Effector memory CD8-positive, alpha-beta T cell (primary cell): ENCODE measurements at places on chromosomes 7 and 10.

GRCh38 chr10:61655335-61655851, 7.3 kb upstream of the CABCOCO1 start:
- no peak for DNase-seq

GRCh38 chr7:148527717-148528168, 62.8 kb upstream of the C7orf33 start:
- peak; percentile 81 for DNase-seq

DNA sequence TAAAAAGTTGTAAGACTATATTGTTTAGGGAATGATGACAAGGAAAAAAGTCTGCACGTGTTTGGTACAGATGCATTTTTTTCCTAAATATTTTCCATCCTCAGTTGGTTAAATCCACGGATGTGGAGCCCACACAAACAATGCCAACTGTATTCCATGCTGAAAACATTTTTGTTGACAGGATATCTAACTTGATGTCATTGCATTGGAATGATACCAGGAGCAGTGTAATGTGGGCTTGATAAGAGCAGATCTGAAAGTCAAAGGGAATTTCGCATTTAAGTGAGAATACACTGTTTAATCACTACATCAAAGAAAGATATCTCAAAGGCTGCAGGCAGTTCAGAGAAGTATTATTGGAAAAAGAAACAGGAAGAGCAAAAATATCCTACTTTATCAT, 49.5 kb upstream of the TMEM140 start:
- DNase-seq, result no peak

DNA sequence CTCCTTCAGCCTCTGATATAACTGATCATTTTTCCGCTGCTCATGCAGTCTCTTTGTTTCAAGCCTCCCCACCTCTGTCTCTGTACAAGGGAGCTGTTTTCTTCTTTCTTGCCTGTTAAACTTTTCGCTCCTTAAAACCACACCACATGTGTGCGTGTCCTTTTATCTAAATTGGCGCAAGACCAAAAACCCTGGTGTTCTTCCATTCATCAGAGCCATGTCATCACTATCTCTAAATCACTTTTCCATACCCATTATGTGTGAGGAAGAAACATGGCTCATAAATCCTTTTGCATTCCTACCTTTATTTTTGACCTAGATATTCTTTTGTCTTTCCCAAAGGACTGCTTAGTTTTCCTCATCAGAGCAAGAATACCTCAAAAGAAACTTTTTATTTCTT, 239.0 kb upstream of the IMMP2L start:
- DNase-seq, result no peak

DNA sequence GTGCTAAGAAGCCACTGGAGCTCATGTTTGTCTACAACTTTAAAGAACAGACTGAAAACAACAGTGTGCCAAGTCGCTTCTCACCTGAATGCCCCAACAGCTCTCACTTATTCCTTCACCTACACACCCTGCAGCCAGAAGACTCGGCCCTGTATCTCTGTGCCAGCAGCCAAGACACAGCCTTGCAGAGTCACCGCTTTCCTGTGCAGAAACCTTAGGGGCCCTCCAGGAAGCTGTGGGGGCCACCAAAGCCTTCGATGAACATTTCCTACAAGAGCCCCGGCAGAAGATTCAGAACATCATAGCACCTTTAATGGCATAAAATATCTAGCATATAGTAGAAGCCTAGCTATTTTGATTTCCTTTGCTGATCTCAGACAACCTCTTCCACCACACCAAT, 88.0 kb upstream of the PRSS58 start:
- peak; percentile 13 for DNase-seq

GRCh38 chr7:142808461-142808801, 37.7 kb downstream of the PRSS2 start:
- no peak for DNase-seq

- no peak for DNase-seq
Observed at GRCh38 chr10:5614155-5614721, 52.2 kb downstream of the ASB13 start.

DNA sequence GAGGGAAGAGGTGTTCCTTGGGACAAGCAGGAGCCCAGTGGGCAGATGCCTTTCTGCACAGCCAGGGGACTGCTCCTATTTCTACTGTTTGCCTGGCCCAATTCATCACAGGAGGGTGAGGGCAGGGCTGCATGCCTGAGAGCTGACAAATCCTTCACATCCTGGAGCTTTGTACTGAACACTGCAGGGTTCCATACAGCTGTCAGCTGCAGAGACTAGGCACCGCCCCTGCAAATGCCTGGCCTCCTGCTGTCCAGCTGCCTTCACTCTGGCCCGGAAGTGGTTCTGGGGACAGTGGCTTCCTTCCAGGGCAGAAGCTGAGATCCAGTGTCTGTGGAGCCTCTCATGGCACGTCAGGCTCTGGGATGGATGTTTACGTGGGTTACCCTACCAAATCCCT, 470.7 kb downstream of the DNAJB6 start:
- no peak for DNase-seq

DNA sequence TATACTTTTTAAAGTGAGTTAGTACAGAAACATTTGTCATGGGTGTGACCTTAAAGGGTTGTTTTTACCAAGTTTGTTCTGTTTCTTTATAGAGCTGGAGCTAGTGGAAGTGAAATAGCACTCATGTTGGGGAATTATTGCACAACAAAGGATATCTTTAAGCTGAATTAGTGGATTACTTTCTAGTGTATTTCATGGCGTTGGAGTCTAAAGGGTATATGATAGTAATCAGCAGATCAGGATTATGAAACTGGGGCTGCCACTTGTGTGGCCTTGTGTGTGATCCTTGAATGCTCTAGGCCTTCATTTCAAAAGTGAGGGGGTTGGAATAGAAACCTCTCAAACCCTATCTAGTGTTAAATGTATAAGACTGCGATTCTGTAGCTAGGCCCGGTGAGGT, 123.6 kb downstream of the LYZL1 start:
- DNase-seq, result no peak

DNA sequence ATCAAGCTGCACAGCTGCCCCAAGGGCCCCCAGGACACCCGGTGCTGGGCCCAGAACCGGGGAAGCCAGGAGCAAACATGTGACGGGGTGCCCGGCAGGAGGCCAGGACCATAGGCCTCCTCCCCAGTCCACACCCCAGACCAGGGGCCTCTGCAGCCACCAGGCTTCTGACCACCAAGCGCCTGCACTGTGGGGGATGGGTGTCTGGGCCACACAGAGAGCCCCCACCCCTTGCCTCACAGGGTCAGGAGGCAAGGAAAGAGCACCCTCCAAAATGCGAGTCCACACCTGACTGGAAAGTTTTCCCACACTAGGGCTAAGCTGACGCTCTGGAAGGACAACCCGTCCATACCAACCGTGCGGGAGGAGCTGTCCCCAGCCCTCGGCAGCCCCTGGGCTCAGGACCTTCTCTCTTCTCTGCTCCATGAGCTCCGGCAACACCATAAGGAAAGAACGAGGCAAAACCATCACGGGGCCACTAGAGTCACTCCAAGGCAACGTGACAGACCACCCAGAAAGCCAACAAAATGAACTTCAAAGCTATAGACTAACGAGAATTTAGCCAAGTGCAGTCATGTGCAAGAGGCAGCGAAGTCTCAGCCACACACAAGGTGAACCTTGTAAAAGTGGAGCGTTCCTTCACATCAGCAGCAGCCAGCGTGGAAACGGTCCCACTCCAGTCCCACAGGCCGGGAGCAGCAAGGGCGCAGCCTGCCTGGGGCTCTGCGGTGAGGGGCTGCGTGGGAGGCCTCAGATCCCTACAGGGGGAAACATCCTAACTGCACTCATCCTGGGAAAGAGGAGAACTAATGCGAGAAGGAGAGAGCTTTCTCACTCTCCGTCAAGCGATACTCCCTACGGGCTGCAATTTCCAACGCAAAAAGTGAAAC, 5.1 kb downstream of the STK32C start:
- no peak for DNase-seq

GRCh38 chr10:86393862-86394455, 27.4 kb upstream of the GRID1 start:
- DNase-seq, result no peak

DNA sequence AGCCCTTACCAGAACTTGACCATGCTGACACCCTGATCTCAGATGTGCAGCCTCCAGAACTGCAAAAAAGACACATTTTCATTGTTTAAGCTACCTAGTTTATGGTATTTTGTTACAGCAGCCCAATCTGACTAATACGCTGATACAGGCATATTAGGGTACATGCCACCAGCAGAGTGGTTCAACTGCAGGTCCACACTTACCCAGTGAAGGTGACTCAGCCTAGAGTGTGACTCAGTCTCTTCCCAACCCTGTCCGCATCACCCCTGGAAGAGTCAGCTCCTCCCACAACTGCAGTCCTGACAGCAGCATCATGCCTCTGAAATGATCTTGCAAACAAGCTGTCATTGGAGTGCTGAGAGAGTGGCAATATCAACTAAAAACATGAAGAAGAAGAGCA, 30.8 kb upstream of the GOT1 start:
- no peak for DNase-seq

DNA sequence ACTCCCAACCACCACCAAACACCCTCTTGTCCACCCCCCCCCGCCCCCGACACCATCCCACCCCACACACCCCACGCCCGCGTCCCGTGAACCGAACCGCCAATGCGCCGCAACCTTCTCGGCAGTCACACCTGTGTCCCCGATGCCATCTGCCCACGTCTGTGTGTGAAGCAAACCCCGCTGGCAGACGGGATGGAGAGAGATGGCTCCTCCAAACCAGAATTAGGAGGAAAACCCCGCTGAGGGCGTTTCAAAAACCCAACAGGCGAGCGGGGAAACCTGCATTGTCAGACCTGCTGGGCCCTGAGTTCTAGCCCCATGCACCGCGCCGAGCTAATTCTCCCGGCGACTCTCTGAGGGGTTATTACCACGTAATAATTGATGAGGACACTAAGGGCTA, 28.6 kb upstream of the KCNK18 start:
- DNase-seq, result no peak

DNA sequence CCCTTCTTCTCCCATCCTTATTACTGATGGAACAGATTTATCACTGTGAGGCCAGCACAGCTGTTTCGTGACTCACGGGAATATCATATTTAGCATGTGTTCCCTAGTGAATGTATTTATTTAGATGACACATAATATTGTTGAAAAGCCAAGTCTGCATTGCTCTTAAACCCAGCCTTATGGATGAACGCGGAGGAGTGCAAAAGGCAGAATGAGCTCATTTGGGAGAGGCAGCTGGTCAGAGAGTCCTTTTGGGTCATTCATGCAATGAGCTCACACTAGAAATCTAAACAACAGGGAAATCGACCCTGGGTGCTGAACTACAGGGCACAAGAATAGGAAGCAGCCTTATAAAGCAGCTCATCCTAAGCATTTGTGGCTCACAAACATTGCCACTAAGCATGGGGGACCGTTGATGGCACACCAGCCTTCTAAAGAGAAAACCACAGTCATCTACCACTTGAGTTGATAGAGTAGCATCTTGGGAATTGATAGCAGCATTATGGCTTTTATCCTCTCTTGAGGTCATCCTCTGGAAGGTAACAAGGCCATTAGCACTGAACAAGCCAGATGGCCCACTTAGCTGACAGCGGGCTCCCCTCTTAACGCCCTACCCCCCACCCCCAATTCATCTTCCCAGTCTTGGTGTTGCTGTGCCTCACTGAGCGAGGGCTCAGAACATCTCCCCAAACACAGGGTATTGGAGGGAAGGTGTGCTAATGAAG, 32.9 kb upstream of the SDK1 start:
- DNase-seq, result no peak

GRCh38 chr7:95901006-95901405, 128.7 kb downstream of the DYNC1I1 start:
- DNase-seq, result no peak

- peak; percentile 17 for DNase-seq
Observed at GRCh38 chr7:128830231-128831177, at the start of gene FLNC. Gene FLNC (plus strand): TSS chr7:128830406. CDS start chr7:128830638, 232 bp downstream.

- no peak for DNase-seq
Observed at GRCh38 chr7:140534743-140535142, 55.4 kb upstream of the MKRN1 start.

- no peak for DNase-seq
Observed at GRCh38 chr10:103990121-103990520, 23.2 kb downstream of the SLK start.

DNA sequence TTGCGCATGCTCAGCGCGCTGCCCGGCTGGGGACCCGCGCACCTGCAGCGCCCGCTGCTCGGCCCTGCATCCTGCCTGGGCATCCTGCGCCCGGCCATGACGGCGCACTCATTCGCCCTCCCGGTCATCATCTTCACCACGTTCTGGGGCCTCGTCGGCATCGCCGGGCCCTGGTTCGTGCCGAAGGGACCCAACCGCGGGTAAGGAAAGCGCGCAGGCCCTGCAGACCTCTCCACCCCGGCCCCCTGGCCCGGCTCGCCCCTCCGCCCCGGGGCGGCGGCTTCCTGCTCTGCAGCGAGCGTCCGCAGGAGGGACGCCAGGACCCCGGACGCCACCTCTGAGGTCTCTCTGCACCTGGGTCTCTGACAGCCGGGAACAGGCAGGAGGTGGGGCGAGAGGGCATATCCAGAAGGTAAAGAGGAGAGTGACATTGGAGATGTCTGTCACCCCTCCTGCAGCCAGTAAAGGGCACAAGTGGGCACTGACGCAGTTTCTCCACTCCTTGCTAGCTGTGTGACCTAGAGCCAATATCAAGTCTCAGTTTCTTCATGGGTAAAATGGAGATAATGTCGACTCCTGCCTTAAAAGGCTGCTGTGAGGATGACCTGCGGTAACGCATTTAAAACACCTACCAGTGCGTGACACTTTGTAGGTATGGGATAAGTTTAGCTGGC, 338 bp downstream of the ATP6V0E2 start:
- DNase-seq, result no peak

DNA sequence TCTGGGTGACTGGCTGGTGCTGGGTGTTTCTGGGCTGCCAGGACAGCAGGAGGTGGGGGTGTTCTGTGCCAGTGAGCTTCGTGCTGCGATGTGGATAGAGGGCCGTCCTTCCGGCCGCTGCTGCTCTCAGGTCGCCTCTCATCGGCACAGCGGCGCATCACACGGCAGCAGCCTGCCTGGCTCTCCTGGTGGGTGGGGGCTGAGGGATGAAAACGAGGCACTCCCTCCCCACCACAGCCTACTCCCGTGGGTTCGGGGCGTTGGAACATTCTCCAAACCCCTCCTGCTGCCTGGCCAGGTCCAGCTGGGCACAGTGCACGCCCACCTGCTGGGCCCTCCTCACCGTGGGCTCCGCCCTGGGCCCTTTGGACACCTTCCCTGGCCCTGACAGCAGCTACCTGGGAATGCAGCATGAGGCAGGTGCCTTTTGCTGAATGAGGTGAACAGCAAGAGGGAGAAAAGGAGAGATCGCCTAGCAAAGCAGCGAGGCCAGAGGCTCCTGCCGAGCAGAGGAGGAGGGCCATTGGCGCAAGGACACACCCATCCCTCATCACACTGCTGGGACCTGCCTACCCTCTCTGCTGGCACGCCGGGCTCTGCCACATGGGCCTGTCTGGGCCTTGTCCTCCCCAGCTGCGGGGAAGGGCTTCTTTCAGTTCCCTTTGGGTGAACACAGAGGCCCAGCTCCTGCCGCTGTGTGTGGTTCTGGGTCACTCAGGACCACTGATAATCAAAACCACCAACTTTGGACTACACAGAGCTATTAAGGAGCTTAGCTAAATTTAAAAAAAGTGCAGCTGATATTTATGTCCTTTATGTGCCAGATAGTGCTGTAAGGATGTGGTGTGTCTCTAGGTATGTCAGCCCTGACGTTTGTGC, 33.4 kb downstream of the INPP5A start:
- no peak for DNase-seq
